ENCODE measurements at places on chromosomes 16 and 17.
A peak's percentile ranks its signal among the peaks of the same experiment; 100 is the strongest.

DNA sequence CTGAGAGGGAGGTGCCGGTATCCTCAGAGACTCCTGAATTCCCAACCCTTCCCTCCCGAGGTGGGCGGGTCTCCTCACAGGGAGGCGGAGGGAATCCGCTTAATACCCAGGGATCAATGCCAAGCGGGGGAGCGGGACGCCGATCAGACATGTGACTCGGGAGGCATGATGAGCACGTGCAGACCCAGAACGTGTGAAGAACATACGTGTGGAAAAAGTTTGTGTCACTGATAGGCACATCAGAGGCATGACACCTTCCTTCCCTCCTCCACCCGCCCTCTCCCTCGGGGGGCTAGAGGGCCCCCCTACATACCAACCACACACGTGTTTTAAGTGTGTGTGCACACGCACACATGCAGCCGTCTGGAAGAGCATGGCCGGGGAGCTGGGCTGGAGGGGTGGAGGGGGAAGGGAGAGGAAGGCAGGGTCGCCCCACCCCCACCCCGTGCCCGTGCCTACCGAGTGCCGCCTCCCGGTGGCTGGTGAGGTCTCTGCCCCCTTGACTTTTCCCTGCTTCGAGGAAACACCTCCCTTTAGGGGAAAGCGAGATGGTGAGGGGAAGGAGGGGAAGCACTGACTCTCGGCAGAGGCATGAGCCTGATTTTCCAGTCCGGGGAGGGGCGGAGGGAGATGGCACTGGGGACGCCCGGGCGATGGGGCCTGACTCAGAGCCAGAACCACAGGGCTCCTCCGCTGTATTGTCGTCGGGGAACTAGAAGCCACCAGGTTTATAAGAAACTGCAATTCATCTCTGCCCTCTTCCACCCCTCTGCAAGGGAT lies 12.1 kb upstream of the TBX21 start:
- DNase-seq = peak; percentile 78

DNA sequence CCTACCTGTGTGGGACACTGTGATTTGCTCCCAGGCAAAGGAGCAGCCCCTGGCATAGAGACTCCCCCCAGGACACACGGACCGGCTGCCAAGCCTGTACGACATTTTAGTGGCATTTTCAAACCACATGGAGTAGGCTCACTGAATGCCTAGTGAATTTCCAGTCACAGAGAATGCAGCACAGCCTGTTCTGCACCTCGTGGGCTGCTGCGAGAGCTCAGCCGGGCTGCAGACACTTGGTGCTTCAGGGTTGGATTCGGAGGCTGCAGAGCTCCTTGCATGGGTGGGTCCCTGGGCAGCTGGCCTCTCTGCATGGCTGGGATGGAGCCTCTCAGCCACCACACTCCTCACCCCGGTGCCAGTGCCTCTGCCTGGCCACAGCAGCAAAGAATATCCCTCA lies 51.2 kb upstream of the HNF1B start:
- DNase-seq = no peak

DNA sequence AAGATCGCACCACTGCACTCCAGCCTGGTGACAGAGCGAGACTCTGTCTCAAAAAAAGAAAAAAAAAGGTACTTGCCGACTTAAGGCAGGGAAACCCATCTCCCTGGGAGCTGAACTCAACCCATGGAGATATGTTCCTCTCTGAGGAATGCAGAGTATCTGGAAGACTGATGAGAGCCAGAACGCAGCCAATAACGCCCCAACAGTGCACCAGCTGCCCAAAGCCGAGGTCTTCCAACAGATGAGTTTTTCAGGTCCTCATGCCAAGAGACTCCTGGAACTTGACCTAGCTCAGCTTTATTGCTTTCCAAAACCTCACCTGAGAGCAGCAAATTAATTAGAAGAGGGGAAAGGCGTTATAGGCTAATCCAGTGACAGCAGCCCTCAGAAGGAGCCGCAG lies 9.4 kb downstream of the ELAC2 start:
- no peak for DNase-seq

DNA sequence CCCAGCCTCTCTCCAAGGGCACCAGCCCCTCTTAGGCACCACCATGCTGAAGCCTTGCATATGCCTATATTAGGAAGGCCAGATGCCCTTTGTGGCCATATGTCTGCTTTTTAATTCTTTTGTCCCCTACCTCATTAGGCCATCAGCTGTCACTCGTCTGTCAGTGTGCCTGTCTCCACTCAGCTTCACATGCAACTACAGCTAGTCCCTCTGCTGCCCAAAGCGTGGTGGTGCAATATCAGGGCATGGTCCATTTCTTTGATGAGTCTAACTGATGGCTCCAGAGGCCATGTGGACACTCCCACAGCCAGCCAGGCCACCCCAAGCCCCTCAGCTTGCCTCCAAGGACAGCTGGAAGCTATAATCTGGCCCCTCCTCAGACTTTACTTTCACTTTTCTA lies 36.3 kb downstream of the MYO18A start:
- peak; percentile 32 for DNase-seq

GRCh38 chr16:23330583-23331249 lies 28.6 kb downstream of the SCNN1B start:
- no peak for DNase-seq

DNA sequence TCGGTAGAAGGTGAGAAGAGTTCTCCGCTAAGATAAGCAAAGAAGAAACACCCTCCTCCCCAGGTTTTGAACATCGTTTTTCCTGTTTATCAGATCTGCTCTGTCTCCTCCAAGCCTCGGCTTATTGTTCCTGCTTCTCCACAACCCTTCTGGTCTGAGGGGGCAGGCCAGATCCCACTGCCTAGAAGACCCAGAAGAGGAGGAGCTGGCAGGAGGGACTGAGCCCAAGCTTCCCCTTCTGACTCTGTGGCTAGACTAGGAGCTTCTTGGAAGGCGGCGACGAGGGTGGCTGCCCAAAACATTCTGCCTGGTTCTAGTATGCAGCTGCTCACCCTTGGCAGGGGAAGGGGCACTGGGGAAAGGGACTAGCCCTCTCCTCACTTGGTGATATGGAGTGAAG lies 5.2 kb upstream of the HOXB5 start:
- no peak for DNase-seq

DNA sequence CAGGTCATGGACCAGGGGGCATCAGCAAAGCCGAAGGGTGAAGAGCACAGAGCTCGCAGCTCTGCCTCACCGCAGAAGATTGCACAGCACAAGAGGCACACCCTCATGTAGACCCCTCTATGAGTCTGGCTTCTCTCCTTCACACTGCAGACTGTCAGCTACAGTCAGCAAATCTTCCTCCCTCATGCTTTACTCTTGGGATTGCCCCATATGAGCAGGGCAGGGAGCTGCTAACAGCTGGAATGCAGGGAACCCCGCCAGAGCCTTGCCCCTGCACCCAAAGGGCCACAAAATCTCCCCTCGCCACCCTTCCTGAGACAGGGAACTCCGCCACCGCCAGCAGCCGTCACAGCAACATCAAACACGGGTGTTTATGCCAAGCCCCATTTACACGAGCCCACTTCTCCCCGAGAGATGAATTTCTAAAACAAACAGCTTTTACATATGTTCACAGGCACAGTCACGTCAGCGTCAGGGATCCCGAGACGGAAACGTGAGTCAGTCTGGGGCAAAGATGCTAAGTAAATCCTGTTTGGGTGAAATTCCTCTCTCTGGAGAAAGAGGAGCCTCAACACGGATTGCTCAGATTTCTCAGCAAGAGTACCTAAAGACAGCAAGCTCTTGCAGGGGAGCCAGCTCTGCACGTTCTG lies 121.9 kb downstream of the CDYL2 start:
- DNase-seq = no peak

DNA sequence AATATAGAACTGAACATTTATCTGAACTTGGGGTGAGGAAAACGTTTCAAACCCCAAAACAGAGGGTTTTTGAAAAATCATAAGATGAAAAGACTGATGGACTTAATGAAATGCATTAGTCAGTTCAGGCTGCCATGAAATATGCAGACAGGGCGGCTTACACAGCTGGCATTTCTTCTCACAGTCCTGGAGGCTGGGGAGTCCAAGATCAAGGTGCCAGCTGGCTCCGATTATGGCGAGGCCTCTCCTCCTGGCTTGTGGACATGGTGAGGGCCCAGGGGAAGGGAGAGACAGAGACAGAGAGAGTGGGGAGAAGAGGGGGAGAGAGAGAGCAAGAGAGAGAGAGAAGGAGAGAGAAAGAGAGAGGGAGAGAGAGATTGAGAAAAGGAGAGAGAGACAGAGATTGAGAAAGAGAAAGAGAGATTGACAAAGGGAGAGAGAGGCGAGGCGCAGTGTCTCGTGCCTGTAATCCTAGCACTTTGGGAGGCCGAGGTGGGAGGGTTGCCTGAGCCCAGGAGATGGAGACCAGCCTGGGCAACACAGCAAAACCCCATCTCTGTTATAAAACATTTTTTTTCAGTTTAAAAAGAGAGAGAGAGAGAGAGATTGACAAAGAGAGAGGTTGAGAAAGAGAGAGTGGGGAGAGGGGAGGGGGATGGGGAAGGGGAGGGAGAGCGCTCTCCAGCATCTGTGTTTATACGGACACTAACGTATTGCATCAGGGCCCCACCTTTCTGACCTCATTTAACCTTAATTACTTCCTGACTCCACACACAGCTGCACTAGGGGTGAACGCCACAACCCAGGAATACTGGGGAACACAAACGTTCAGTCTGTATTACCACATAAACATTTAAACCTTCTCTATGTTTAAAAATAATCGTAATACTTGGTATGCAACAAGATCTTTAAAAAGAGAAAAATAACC lies 24.6 kb upstream of the RPH3AL start:
- DNase-seq = peak; percentile 38

DNA sequence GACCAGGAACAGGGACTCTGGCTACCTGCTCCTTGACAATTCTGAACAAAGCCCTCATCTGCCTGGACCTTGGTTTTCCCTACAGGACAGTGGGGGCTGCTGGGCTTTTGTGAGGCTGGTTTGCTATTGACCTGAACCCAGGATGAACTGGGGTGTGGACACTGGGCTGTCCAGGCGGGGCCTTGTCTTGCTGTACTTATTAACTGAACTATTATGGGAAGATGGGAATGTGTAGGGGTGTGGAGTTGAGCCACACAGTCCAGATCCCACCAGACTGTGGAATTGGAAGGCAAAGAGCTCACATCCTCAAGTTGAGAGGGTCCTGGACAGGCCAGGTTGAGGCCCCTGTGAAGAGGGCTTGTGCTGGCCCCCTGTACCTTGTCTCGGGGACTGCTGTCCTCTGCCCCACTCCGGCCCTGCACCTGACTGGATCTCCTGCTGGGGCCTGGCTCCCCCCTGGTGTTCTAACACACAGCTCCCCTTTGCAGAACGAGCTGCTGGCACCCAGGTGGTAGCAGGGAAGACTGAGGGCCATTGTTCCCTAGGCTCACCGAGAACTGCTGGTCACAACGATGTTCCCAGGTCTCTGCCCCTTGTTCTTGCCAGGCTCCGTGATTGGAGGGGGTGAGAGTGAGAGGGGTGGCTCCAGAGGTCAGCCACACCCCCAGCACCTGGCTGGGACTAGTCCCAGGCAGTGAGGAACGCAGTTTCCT lies 51.8 kb upstream of the CDC42EP4 start:
- no peak for DNase-seq

DNA sequence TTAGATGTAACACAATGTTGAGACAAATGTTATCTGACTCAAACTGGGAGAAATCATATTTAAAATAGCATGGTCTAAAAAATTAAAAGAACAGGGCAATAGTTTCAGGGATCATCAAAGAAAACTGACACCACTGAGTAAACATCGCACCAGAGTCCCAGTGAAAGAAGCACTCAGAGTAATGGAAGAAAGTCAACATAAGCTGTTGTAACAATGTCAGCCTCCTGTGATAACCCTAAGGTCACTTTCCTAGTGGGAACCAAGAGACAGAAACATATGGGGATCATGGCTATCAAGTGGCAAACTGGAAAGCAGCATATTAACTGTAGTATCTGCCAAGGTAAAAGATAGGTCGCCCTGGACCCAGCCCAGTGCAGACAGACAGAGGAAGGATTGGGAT lies 160.8 kb downstream of the CA10 start:
- DNase-seq = peak; percentile 89

GRCh38 chr16:56048425-56049105 lies 142.7 kb upstream of the GNAO1 start:
- DNase-seq = no peak

- no peak for DNase-seq
Measured at GRCh38 chr17:80855196-80855947, 136.3 kb upstream of the CHMP6 start.

- no peak for DNase-seq
Measured at GRCh38 chr17:6712854-6713129, 377 bp downstream of the SLC13A5 start.

GRCh38 chr16:53085369-53085843 lies 30.6 kb downstream of the CHD9 start:
- no peak for DNase-seq

DNA sequence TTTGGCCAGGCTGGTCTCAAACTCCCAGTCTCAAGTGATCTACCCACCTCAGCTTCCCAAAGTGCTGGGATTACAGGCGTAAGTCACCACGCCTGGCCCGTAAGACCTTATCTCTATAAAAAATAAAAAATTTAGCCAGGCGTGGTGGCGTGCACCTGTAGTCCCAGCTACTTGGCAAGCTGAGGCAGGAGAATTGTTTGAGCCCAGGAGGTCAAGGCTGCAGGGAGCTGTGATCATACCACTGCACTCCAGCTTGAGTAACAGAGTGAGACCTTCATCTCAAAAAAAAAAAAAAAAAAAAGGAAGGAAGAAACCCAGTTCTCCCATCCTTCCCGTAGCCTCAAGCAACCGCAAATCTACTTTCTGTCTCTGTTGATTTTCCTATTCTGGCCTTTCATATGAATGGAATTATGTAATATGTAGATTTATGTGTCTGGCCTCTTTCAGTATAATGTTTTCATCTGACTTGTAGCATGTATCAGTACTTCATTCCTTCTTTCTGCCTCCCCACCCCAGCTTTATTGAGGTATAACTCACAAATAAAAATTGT lies 11.2 kb downstream of the CASC3 start:
- DNase-seq = no peak

- DNase-seq = no peak
Measured at GRCh38 chr17:570388-570787, 144.3 kb downstream of the VPS53 start.

DNA sequence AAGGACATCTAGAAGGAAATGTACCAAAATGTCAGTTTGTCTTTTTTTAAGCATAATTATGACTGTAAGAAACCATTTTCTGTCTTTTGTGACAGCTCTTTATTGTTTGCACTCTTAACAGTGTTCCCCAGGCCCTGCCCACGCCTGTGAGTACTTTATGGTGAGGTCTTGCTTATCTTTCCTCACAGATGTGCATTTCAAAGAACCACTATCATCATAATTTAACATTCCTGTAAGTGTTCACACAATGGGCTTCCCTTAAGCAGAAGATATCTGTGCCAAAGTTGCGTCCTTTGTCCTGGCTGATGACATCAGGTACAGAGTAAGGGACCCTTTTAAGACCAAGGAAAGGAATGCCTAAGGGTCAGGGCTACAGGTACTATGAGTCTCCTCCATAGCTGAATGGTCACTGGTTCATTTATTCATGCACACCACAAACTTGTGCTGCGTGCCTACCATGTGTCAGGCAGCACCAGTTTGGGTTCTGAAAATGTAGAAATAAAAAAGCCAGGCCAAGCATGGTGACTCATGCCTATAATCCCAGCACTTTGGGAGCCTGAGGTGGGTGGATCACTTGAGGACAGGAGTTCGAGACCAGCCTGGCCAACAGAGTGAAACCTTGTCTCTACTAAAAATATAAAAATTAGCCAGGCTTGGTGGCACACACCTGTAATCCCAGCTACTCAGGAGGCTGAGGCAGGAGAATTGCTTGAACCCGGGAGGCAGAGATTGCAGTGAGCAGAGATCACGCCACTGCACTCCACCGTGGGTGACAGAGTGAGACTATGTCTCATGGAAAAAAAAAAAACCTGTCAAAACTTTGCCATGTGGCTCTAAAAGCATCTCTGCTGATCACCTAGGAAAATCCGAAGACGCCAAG lies 55.4 kb upstream of the NLK start:
- DNase-seq = no peak

Data from DMS53 (cell line).